Stimulated activated CD4-positive, alpha-beta T cell treated with anti-CD3 and anti-CD28 coated beads, Interleukin-4, amount 100 ng/mL, for 48 hours (primary cell): ENCODE measurements at places on chromosomes 2 and 18.

GRCh38 chr18:51617167-51617566 lies 419.7 kb upstream of the MEX3C start:
- no peak for DNase-seq

- no peak for DNase-seq
Observed at GRCh38 chr2:186526281-186526680, 40.2 kb downstream of the ZC3H15 start.

DNA sequence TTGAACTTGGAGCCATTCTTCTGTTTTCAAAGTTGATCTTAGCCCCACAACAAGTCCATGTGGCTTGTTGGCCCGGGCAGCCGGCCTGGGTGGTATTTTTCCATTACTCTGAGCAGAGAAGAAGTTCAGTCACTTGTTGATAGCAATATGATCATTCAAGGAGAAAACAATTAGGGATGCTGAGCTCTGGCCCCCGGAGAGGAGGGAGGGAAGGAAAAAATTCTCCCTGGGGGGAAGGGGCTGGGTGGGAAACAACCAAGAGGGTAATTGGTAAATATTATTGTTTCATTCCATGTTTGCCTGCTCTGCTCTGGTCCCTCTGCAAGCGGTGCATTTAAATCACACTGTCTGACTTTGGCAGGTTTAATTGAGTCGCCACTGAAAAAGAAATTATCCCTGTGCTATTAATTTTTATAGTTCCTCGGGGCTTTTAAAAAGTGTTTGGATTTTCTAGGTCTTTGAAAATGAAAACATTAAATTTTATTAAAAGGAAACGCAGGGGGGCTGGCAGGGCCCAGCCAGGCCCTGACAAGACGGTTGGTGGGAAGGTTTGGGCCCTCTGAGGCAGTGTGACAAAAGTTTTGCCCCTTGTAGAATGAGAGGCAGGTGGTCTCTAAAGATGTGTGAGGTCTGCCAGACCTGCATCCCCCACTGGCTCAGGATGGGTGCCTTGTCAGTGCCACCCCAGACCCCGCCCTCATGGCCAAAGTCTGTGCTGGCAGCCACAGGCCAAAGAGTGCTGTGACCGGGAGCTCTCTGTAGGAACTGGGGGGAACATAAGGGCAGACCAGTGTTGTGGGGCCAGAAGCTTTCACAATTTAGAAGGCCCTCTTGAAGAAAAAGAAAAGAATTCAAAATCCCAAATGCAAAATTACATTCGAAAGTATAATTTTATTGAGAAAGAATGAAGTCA lies 52.5 kb upstream of the SLC14A2 start:
- no peak for DNase-seq

DNA sequence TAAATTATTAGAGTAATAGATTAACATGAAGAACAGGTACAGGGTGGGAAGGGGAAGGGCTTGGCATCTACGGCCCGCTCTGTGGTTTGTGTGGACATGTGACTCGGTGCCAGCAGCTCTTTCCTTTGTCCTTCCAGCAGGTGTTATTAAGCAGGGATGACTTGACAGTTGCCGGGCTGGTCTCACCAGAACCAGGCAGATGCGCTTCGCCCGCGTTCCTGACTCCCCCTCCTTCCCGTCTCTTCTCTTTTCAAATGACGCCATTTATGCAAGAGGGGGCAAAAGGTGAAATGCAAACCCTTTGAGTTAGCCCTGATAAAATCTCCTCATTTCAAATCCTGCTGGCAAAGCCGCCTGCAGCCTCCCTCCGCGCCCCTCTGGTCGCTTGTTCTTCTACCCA lies 38.9 kb upstream of the MGAT4A start:
- DNase-seq, result no peak

DNA sequence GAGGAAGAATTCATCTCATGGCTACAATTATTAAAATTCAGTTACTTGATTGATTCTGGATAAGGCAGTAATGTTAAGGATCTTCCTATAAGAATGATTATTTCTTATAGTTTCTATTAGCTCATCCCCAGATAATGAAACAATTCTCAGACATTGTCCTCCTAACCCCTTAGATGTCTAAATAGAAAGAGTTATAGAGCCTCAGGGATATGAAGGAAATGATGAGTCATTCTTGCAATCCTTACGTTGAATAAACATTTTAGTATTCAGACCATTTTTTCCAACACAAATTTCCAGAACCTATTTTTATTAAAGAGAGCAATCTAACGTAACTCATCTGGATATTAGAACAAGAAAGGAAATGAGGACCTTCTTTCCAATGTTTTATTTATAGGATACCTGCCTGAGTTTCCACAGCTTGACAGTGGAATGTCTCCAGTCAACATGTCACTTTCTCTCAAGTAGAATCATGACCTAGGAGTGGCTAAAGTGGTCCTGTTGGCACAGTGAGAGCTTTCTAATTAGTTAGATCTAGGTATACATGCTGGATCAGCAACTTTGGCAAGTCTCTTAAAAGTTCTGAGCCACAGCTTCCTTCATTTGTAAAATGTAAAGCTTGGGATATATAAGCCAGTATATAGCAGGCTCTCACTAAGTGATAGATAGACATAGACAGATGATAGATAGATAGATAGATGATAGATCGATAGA lies 88.0 kb upstream of the RAB27B start:
- no peak for DNase-seq

DNA sequence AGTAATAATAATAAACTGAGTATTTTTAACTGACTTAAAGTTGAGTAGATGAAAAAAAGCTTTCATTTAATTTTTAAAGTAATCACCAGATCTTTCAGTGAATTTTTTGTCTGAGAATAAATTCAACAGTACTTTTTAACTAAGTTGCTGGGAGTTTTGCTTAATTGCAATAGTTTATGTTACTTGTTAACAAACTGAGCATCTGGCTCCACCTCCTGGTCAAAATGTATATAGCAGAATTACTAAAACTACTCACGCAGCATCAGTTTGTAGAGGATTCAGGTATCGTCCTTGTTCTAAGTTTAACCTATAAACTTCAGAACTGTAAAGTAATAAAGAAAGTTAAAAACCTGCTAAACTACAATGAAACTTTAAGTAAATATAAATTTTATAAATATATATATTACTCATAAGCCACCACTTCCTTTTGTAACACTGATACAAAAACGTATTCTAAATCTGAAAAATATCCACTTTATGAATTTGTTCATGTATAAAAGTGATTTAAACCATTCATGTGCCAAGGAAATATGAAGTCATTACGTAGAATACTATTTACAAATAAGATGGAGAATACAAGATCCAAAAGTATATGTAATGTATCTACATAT lies 21.3 kb downstream of the NOL10 start:
- DNase-seq, result no peak

DNA sequence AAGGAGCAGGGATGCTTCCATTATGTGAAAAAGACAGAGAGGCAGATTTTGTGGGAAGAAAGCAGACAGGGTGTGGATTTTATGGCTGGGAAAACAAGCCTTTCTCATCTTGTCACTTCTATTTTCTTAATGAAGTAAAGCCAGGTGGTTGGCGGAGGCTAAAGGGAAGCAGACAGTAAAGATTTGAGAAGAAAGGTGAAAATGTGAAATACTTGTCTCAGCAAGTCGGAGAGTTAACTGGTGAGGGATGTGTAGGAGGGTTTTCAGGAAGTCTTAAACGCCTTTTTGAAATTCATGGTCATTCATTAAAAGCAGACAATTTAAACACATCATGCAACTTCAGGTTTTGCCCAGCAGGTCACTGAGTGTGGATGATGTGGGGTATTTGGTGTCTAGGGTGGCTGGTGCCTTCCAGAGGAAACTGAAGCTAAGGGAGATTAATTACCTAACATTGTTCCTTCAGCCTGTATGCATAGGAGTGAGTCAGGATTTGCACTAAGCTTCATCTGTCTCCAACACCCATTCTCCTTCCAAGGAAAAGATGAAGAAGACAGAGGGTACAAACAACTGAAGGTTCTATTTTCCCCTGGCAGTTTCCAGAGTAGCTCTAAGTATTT lies 20.7 kb downstream of the SLC14A2 start:
- DNase-seq, result no peak

DNA sequence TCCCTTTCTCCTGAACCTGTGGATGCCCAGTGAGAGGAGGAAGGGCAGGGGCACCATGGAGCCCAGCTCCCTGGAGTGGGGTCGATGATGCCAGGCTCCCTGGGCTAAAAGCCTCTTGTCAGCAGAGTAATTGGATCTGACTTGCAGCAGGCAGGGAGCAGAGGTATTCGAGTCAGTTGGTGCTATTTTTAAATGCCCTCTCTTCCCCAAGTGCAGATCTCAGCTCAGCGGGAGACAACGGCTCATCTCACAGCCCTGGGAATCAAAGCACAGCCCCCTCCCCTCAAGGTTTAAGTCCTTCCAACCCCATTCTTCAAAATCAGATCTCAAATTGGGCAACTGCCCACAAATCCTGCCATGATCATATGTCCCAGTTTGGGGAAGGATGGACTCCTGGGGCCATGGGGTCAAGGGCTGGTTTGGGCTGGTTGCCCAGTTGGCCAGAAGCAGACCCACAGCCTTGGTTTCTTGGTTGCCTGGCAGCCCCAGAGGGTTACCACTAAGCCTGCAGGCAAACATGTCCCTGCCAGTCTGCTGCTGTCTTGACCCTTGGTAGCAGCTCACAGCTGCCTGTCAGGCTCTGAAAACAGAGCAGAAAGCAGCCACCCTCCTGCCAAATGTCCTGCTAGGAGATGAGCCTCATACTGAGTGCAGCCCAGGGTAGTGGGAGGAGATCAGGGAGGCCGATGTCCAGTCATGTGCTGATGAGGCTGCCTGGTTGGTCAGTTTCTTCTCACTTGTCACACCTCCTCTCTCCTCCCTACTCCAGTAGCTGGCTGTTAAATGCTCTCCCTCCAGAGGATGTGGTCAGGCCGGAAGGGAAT lies 244.9 kb downstream of the LOXHD1 start:
- no peak for DNase-seq

- DNase-seq, result no peak
Observed at GRCh38 chr2:116719836-116720235, 1094.7 kb upstream of the DDX18 start.

DNA sequence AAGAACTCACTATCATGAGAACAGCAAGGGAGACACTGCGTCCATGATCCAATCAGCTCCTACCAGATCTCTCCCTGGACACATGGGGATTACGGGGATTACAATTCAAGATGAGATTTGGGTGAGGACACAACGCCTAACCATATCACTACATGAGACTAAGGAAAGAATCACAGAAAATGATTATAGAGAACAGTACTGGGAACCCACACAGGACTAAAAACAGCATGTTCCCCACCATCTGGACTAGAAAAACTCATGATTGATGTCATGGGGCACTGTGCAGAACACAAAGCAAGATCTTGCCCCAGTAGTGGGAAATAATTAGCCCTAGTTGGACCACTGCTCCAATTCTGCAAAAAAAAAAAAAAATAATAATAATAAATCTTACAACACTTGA lies 63.5 kb downstream of the HIBCH start:
- DNase-seq, result no peak
